ENCODE measurements at places on chromosomes 1 and 21. TPM values are rescaled to one million over a fixed set of nuclear protein-coding genes. Genes with fewer than 3 reads are reported as not detected.

DNA sequence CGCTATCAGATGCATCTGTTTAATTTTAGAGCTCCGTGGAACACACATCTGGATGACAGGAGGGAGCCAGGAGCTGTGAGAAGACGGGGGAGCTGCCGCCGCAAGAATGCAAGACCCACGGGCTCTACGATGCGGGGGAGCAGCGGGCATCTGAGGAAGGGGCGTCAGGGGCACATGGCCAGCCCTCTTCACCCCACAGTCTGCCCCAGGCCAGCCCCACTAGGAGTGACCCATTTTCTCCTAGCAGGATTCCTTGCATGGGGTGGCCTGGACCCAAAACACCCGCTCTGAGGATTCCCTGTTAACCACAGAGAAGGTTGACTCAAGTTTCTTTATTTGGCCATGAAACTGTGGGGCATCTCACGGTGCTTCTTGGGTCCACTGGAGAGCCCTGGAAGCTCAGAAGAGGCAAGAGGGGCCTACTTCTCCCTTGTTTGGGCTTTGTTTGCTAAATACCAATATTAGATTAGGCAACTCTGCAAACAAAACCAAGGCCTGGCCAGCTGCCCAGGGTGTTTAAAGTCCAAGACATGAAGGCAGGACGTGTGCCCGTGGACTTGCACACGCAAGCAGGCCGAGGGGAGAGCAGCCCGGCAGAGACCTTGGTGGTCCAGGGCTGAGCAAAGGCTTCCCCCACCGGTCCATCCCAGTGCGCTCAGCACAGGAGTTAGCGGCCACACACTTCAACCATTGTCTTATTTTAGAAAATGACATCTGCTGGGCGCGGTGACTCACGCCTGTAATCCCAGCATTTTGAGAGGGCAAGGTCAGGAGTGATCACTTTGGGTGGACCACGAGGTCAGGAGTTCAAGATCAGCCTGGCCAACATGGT, 89.8 kb downstream of the DHRS3 start:
- no peak for DNase-seq

- no peak for DNase-seq
Observed at GRCh38 chr1:148379697-148380096, 103.4 kb downstream of the PPIAL4G start.

GRCh38 chr21:42593007-42593814, 60.2 kb upstream of the PDE9A start:
- DNase-seq = peak; percentile 78

The TRABD2B gene
- 5.5 TPM for polyA plus RNA-seq

GRCh38 chr1:25140073-25140797, 92.1 kb downstream of the SYF2 start:
- DNase-seq = no peak

GRCh38 chr21:39736716-39737115, 8.3 kb upstream of the IGSF5 start:
- DNase-seq = no peak

DNA sequence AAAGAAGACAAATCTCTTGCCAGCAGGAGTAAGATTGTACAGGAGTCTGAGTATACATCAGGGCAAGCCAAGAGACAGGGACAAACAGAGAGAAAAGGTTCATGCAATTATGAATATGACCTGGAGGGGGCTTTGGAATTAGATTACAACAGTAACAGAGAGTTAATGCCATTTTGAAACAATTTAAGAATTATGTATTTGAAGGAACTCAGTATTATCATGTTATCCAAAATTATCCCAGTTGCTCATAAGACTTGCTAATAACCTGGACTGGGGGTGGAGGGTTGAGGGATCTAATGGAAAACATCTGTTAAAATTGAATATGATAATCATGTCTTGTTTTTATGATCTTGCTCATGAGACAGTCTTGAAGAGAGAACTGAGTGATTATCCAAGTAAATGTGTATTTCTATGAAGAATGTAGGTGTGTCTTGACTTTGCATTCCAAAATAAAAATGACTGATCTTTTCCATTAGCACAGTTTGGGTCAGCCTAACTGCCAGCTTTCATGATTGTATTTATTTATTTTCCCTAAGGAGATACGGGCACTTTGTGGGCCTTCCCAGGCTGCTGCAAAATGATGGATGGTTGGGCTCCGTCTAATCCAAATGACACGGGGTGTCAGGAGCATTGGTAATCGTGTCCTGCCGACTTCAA, 117.7 kb downstream of the ERG start:
- DNase-seq = peak; percentile 30
